Stimulated activated CD4-positive, alpha-beta T cell treated with anti-CD3 and anti-CD28 coated beads, Interleukin-15, amount 100 ng/mL, for 48 hours (primary cell): ENCODE measurements at places on chromosomes 6 and 20.

DNA sequence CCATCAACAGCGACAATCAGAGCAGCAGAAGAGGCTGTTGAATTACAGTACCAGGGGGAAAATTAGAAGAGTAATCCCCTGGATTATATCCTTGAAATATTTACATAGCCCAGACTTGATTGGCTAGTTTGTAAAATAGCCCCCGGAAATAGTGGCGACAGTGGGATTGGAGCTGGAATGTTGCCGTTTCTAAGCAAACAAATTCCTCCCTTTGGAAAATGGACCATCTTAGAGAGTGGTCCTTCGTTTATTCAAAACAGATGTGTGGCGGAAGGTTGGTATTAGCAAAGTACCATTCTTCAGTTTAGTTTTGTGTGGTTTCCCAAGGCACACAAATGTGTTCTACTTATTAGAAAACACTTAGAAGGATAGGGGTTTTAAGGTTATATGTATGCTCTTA lies 4.5 kb upstream of the EPB41L2 start:
- no peak for DNase-seq

DNA sequence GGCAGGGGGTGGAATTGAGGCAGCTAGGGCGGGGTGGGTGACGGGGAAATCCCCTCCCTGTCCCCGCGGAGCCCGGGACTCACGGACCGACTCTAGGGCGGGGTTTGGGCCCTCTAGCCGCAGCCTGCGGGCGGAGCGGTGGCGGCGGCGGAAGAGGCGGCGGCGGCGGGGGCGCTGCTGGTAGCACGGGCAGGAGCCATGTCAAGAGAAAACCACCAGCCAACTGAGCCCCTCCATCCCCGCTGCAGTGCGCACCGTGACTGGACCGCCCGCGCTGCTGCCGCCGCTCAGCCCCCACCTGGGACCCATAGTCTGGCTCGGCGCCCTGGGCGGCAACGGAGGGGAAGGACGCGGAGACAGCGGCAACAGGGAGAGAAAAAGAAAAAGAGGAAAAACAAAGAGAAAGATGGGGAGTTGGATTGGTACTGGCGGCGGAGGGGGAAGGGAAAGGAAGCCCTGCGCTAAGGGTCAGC lies 1.2 kb upstream of the C6orf62 start:
- DNase-seq = peak; percentile 67

GRCh38 chr20:37007898-37008649 lies 56.6 kb upstream of the SAMHD1 start:
- DNase-seq = no peak

GRCh38 chr6:20582586-20583443 lies 48.6 kb downstream of the CDKAL1 start:
- DNase-seq = no peak

DNA sequence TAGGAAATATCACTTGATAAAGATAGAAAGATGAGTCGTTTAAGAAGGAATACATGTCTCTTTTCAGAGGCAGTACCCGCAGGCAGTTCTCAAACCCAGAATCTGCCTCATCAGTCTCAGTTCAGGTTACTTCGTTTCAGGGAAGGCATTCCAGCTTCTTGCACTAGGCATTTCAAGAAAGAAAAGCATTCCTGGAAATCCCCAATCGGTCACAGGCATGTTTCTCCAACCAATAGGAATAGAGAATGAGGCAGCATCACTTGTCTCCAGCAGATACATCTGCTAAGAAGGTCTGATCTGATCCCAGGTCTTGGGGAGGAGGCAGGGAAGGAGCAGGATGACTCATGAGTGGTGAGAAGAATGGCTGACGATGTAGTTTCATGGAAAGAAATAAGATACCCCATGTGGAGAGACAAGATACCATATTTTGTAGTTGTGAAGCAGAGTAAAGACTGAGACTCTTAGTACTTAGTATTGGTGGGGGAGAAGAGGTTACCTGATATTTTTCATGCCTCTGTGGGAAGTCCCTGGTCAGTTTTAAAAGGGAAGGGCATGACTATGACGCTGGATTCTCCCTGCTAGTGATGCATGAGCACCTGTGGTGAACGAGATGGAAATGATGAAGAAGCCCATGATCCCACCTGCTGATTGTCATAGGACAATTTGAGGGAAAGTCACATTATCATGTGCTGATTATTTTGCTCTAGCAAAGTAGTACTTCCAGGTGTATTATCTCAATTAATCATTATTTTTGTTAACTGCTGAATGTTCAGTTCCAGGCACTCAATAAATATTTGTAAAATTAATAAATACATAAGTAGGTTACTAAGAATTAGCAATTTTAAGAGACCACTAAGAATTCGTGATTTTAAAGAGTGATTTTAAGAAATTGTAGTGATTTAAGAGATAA lies 20.3 kb upstream of the HLA-DRB1 start:
- DNase-seq = peak; percentile 35

GRCh38 chr6:164216368-164216767 lies 801.9 kb downstream of the QKI start:
- DNase-seq = no peak

- DNase-seq = no peak
Observed at GRCh38 chr6:161446296-161446925, 172.6 kb upstream of the AGPAT4 start.

GRCh38 chr6:34246563-34247391 lies 2.0 kb downstream of the SMIM29 start:
- peak; percentile 42 for DNase-seq

DNA sequence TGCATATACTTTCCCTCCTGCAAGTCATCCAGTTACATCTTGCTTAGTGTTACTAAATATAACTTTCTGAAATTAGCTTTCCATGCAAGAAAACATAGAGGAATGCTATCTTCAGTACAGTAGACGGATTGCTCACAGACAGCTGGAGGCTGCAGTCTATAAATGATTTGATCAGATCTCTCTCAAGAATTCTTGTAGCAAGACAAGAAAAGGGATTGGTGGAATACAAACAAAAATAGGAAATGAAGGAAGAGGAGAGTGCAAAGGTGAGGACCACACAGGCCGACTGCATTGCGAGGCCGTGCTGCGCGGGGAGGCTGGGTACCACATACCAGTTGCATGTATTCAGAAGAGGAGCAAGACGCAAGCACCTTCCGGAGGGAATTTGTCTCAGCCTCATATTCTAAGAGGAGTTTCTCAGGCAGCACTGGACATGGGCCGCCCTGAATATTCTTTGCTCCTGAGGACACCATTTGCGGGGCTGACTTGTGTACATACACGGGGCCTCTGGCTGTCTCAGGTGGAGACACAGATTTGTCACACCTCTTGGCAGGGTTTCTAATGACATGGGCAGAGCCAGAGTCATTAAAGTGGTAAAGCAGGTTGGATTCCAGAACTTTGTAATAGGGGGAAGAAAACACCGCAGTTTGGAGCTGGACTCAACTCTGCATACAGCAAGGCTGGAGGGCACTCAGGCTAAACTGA lies 22.7 kb upstream of the KIF25 start:
- DNase-seq = no peak
